Stimulated activated CD4-positive, alpha-beta T cell treated with anti-CD3 and anti-CD28 coated beads, Interleukin-4, amount 100 ng/mL, for 4 hours (primary cell): ENCODE measurements at places on chromosomes 16 and 17.

DNA sequence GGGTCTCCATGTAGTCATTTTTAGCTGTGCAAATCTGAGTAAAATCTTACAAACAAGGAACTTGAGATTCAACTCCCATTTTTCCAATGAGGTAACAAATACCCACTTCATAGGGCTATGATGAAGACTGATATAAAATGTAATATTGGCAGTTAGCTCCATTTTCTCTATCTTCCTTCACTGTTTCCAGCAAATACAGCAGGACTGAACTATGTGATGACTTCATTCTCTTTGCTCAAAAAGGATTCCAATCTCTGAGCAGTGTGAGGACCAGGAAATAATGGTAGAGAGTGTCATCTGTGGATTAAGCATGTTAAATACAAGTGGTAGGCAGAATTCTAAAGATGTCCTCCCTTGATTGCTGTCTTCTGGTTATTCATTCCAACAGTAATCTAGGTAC, 18.3 kb downstream of the RND2 start:
- DNase-seq, result no peak

DNA sequence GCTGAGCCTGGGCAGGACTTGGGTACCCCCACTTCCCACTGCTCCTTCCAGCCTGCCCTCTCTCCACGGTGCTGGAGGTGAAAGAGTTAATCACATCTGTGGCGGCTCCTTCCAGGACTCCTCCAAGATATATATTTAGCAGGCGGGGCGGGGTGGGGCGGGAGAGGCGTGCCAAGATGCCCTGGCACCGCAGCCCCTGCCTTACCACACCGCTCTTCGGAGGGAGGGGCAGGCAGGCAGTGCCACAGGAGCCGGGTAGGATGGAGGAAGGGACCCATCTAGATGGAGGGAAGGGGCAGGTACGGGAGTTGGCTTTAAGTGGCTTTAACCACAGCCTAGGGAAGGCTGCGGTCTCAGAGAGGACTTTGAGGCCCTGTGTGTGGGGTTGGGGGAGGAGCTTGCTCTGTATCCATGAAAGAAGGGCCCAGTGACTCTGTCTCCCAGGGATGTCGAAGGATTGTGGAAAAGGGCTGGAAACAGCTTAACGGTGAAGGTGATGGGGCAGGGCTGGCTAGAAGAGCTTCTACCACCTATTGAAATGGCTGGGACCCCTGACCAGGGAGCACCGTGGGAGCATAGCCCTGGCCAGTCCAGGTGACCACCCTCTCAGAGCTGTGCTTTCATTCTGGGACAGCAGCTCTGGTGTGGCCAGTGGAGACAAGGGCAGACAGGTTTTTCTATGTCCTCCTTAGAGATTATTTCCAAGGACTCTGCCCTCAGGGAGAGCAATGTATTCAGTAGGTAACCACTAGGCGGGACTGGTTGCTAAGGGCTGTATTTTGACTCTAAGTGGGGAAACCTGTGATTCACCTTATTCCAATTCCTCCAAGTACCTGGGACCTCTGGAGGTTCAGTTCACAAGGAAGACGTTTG, 13.0 kb downstream of the GPR142 start:
- DNase-seq, result no peak

DNA sequence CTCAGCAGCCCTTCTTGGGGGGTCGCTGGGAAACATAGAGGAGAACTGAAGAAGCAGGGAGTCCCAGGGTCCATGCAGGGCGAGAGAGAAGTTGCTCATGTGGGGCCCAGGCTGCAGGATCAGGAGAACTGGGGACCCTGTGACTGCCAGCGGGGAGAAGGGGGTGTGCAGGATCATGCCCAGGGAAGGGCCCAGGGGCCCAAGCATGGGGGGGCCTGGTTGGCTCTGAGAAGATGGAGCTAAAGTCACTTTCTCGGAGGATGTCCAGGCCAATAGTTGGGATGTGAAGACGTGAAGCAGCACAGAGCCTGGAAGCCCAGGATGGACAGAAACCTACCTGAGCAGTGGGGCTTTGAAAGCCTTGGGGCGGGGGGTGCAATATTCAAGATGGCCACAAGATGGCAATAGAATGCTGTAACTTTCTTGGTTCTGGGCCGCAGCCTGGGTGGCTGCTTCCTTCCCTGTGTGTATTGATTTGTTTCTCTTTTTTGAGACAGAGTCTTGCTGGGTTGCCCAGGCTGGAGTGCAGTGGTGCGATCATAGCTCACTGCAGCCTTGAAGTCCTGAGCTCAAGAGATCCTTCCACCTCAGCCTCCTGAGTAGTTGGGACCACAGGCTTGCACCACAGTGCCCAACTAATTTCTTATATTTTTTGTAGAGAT, 3.4 kb downstream of the STH start:
- peak; percentile 61 for DNase-seq

GRCh38 chr16:3716831-3717234, 491 bp downstream of the TRAP1 start:
- peak; percentile 28 for DNase-seq

DNA sequence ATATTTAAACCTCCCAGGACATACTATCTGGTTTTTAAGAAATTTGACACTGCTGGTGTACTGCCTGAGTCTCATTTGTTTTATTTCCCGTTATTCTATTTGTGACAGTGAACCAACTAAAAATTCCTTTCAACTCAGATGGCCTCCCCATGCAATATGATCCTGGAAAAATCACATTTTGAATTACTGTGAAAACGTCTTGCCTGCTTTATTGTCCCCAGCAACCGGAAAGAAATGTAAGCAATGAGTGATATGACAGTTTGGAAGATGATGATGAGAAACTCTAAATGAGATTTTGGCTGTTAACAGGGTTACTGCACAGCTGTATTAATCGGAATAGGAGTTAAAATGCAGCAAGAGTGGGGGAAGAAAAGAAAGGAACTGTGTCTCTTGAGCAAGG, 590.7 kb upstream of the CDH5 start:
- DNase-seq, result no peak
